Kidney epithelial cell (primary cell): ENCODE measurements at places on chromosomes 3 and 15. TPM values are rescaled to one million over a fixed set of nuclear protein-coding genes. Genes with fewer than 3 reads are reported as not detected.

- DNase-seq = no peak
Observed at GRCh38 chr3:185928496-185928895, 9.3 kb downstream of the TRA2B start.

TFRC gene
- total RNA-seq = 81.9 and 97.9 TPM in 2 replicates

GRCh38 chr15:83199288-83199687 lies 8.3 kb downstream of the HDGFL3 start:
- no peak for DNase-seq

DNA sequence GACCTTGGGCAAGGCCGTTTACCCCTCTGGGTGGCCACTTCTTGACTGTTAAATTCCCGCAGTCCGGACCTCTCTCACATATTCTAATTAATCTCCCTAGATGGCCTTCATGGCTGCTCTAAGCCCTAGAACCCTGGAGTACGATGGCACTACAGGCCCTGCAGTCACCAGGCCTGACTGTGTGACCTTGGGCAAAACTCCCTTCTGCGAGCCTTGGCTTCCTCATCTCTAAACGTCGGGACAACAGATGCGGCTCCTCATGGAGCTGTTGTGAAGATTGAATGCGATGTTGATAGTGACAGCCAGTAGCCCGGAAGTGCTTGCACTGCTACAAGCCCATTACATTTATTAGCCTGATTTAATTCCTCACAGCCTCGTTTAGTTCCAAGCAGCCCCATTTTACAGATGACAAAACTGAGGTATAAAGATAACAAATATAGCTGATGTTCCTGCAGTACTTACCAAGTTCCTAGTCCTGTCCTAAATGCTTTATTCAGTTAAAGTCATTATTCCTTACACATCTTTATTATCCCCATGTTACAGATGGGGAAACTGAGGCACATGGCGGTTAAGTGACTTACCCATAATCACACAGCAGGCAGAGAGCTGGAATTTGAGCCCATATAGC lies 10.3 kb downstream of the EPHB3 start:
- no peak for DNase-seq

GRCh38 chr3:47536967-47537366 lies 23.5 kb upstream of the ELP6 start:
- DNase-seq = no peak

- DNase-seq = no peak
Observed at GRCh38 chr3:182136008-182136910, 424.5 kb downstream of the SOX2 start.
